Activated naive CD8-positive, alpha-beta T cell treated with anti-CD3 and anti-CD28 coated beads, Interleukin-2, amount 10 ng/mL, durations not matched to agents 7 days and 5 days (primary cell): ENCODE measurements at places on chromosomes 5 and 9.

DNA sequence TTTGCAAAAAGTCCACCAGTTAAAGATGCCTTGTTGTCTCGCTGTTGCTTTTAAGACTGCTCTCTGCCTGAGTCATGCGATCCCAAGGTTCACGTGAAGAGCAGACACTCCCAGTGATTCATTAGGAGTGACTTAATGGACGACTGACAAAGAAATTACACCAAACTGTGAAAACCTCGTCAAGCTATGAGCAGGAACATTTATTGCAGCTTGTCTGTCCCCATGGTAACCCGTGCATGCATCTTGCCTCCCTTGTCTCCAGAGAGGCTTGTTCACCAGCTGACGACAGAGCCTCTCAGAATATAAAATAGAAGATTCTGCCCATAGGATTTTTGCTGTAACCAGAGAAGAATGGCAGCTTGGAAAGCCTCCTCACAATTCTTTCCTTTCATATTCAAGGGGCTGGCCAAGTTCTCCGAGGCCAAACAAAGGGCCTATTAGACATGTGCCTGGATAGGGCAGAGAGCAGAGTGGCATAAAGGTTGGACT, 352.7 kb downstream of the SPOCK1 start:
- no peak for DNase-seq

GRCh38 chr9:71681104-71681707, 87.1 kb downstream of the CEMIP2 start:
- DNase-seq: no peak

- DNase-seq: no peak
These were observed 50.6 kb downstream of the ALDH1A1 start for GRCh38 chr9:72902268-72902667.

DNA sequence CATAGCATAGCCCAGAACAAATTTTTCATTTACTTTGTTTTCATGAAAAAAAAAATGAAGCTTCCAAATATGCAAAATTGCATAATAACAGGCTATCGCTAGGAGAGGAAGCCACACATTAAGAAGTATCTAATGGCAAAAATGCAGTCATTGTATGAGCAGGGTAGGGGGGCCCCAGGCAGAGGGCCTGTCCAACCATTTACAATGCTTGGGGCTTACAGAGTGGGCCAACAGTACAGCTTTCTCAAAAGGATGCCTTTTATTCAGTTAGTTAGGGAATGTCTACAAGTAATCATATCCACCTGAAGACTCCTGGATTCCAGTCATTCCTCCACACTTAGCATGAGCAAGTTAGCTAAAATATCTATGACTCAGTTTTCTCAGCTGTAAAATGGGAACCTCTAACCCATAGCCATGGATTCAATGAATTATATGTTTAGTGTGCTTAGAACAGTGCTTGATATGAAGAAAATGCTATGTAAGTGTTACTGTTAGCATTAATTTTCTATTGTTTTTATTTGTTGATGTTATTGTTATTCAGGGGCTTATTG, 117.7 kb downstream of the GAS1 start:
- no peak for DNase-seq

GRCh38 chr5:140868721-140869554, at the start of gene PCDHA11:
TSS of gene PCDHA11 (plus strand) at chr5:140868957. CDS start at chr5:140869104, 147 bp downstream.
- no peak for DNase-seq

- no peak for DNase-seq
These were observed 355.5 kb downstream of the TLR4 start for GRCh38 chr9:118059484-118060278.

- DNase-seq: no peak
These were observed 77.6 kb downstream of the INIP start for GRCh38 chr9:112640311-112640710.

DNA sequence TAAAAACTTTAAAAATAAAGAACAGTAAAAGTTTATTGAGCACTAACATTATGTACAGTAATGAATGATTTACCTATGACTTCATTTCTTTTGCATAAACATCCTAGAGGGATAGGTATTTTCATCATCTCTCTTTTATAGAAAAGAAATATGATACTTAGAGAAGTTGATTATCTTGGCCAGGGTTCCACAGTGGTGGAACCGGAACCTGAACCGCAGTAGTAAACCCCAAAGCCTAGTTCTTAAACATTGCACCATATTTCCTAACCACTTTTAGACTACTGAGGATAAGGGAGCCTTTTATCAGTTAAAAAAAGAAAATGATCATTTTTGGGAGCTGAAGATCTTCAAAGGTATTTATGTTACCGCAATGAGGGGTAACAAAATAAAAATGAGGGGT, 205.7 kb upstream of the SGCD start:
- DNase-seq: no peak
